ENCODE measurements at places on chromosomes 16 and 17.

DNA sequence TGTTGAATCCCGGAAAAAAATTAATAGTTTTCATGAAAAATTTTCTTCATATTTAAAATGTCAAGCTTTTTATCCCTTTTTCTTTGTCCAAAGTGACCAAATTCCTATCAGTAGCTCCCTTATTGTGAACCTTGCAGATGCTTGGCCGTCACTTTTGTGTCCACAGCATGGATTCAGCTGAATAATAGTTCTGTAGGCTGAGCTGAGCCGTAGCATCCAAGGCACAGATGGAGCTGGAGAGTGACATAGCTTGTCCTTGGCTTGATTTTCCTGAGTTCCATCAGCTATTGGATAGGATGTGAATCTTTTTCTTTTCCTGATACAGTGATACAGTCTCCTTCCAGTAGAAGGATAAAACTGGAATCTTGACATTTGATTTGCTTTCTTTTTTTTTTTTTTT, 3.6 kb downstream of the NUP85 start:
- no peak for DNase-seq

GRCh38 chr17:81074875-81075274, 39.9 kb downstream of the BAIAP2 start:
- DNase-seq: no peak

DNA sequence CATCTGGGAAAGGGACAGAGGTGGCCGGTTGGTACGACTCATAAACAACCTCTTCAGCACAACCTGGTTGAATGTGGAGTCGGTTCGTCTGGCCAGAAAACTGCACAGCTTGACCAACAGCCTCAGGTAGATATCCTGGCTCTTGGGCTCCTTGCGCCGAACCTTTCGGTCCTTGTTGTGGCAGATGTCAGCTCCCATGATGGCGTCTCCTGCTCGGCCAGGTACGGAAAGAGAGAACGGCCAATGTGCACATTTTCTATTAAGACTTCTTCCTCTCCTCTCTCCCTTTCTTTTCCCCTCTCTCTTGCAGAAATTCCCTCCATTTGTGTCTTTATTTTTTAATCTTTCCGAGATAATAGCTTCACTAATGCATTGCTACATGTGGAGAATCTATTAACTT, 41.8 kb upstream of the CNTNAP4 start:
- no peak for DNase-seq

- DNase-seq: no peak
Observed at GRCh38 chr17:10748531-10749181, 18.8 kb upstream of the TMEM220 start.

DNA sequence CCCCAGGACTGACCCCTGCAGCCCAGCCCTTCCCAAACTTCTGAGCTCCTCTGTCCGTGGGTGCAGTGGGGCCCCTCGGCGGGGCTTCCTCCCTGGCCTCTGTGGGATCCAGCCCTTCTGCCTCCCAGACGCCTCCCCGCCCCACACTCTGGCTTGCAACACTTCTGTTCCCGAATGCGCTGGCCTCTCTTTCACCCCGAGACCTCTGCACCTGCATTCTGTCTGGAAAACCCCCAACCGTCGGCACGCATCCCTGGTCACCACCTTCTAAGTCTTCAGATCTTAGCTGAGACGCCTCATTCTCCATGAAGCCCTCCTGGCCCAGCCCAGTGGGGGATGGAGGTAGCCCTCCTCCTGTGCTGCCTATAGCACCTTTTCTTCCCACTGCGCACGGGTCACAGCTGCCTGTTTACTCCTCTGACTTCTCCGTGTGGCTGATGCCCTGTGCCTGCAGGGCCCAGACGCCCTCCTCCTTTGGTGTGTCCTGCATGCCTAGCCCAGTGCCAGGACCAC, 26.4 kb downstream of the TMEM235 start:
- DNase-seq: peak; percentile 83

GRCh38 chr16:4976611-4977145, 18.5 kb downstream of the SEC14L5 start:
- no peak for DNase-seq

GRCh38 chr17:44331249-44331760, 6.7 kb upstream of the SLC25A39 start:
- peak; percentile 83 for DNase-seq

GRCh38 chr16:11126399-11127054, 129.5 kb downstream of the SOCS1 start:
- no peak for DNase-seq

GRCh38 chr17:57404073-57404472, 147.8 kb downstream of the MSI2 start:
- no peak for DNase-seq

- DNase-seq: no peak
Observed at GRCh38 chr16:87675111-87675719, 72.9 kb downstream of the JPH3 start.

GRCh38 chr16:10761373-10761772, 17.7 kb downstream of the NUBP1 start:
- DNase-seq: no peak

All from common myeloid progenitor, CD34-positive (primary cell).